ENCODE measurements at places on chromosomes 6 and 20.

DNA sequence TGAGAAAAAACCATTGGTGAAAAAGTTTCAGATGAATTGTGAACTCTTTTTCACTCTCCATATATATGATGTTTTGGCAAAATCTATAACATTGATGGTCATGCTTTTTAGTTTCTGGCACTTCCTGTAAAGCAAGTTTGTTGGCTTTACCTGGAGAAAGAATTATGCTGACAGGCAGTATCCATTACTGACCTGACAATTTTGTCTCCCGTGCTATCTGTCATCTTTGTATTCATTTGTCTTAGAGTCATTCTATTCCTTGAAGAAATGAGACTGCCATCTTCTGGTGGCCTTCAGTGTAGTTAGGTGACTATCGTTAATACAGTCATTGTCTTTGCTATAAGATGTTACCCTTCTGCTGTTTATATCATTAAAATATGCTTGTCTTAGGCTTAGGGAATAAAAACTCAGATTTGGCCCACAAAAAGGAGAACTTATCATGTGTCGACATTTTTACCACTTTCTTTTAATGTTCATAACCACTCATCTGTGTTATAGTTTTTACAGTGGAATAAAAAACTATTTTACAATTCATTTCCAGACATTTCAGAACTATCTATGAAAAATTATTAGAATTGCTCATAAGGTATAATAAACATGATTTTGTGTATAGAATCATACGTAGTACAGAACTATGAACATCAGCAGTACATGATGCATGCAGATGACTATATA lies 707.0 kb downstream of the EPM2A start:
- DNase-seq = peak; percentile 66

DNA sequence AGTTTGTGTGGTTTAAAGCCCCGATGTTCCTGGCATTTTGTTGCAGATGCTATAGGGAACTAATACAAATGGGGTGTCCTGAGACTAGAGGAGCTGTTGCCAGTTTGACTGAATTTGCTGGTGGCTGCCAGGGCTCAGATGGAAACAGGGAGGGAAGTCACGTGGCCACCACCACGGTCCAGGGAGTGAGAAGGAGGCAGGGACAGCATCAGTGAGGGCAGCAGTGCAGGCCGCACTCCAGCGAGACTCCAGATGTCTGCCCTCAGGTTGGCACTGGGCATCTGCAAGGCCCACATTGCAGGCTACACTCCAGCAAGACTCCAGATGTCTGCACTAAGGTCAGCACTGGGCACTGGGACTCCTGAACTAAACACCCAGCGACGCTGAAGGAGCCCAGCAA lies 86.2 kb downstream of the RAMACL start:
- no peak for DNase-seq

GRCh38 chr20:31675828-31676608 lies 38.3 kb downstream of the COX4I2 start:
- peak; percentile 57 for DNase-seq

DNA sequence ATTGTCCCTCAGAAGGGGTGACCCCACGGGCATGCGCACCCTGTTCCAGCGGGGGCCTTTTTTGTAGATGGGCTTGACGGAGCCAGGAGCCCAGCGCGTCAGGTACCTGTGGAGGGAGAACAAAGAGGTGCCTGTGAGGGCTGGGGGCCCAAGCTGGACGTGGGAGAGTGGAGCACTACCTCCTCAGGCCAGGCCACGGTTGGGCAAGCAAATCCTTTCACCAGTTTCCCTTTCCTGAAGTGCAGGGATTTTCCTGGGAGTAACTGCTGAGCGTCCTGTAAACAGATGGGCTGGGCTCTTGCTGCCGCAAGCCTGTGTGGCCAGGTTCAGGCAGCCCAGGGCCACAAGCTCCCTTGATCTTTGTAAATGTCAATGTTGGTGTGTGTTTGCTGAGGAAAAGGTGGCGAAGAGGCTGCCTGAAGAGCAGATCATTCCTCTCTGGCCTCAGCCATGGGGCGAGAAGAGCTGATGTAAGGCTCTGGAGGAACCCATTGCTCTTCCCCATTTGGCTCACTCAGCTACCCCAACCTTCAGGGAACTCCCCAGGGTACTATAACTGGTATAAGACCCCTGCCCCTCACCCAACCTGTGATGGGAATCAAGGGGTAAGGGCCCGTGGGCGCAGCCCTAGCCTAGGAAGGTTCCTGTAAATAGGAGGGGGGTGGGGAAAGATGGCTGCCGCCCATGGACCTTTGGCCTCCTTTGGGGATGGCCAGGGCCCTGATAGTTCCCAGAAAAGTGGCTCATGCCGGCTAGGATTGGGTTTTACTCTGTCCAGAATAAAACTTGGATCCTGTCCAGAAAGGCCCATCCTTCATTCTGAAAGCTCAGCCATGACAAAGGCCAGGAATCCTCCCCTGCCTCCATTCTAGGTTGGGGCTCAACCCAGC lies 15.5 kb downstream of the MRPS18A start:
- no peak for DNase-seq

DNA sequence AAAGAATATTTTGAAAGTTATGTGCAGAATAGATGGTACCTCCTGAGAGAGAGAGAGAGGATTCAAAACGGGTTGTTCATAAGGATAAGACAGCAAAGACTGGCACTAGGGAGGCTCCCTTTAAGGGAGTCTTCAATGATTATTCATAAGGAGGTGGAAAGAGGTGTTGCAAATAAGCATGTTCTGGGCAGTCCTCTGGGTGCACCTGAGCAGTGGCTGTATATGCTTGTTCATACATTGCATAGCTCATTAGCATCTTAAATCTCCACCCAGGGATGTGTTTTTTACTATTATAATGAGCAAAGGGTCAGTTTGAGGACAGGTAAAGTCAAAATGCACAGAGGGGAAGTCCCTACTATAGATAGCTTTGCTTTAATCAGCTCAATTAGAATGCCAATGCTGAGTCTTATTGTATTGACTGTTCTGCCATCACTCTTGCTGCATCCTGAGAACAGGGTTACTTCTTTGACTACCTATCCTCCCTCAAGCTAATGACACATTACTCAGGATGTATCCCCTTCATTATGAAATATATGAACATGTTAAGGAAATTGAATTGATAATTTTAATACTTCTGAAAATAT lies 10.0 kb upstream of the SIRPG start:
- DNase-seq = no peak

- DNase-seq = no peak
Measured at GRCh38 chr20:44691424-44692423, 23.4 kb upstream of the CCN5 start.

GRCh38 chr20:61662968-61663331 lies 402.7 kb downstream of the TAF4 start:
- DNase-seq = no peak

- DNase-seq = no peak
Measured at GRCh38 chr20:13639150-13639497, 392 bp upstream of the TASP1 start.
